Left lung (tissue), 14 donors: ENCODE measurements at places on chromosomes 1 and 21. TPM values are rescaled to one million over a fixed set of nuclear protein-coding genes. Genes with fewer than 3 reads are reported as not detected.

CDC14A gene
- 14.6 TPM for polyA plus RNA-seq

GPR52 gene
- polyA plus RNA-seq, result not detected

ARMH1 gene
- polyA plus RNA-seq, result 6.3 TPM

TRPM2 gene
- polyA plus RNA-seq, result 1.2 TPM

EPHB2 gene
- polyA plus RNA-seq, result 18.2 TPM

WNT3A gene
- 0.06 TPM for polyA plus RNA-seq

SLC6A17 gene
- 0.04 TPM for polyA plus RNA-seq

TGFBR3 gene
- 46.5 TPM for polyA plus RNA-seq

NENF gene
- 48.1 TPM for polyA plus RNA-seq

ACTA1 gene
- 0.92 TPM for polyA plus RNA-seq

AGT gene
- polyA plus RNA-seq, result 0.28 TPM

LCE2C gene
- not detected for polyA plus RNA-seq
